ENCODE measurements at places on chromosomes 11 and 22.

DNA sequence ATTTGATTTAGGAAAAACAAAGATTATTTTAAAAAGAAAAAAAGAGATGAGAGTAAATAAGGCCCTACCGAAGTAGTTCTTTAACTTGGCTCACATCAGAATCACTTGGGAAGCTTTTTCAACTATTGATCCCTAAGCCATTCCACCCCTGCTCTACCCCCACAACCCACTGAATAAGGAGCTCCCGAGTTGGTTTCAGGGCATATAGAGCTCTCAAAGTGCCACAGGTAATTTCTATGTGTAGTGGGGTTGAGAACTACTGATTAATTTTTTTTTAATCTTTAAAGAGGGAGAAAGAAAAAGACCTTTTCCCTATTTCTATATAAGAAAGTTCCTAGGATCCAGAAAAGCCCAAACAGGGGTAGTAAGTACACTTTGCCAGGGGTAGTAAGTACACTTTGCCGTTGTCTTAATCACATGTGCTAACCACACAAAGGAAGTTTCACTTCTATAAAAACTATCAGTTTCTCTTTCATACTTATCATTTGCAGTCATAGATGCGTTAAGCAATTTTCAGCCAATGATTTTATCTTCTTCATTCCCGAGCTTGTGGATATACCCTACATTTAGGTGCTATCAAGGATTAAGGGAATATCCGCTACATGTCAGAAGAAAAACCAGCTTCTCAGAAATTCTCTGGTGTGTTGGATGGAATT is 108.4 kb upstream of the ZC3H12C start:
- no peak for DNase-seq

GRCh38 chr11:72354356-72355115 is 79.8 kb downstream of the CLPB start:
- no peak for DNase-seq

DNA sequence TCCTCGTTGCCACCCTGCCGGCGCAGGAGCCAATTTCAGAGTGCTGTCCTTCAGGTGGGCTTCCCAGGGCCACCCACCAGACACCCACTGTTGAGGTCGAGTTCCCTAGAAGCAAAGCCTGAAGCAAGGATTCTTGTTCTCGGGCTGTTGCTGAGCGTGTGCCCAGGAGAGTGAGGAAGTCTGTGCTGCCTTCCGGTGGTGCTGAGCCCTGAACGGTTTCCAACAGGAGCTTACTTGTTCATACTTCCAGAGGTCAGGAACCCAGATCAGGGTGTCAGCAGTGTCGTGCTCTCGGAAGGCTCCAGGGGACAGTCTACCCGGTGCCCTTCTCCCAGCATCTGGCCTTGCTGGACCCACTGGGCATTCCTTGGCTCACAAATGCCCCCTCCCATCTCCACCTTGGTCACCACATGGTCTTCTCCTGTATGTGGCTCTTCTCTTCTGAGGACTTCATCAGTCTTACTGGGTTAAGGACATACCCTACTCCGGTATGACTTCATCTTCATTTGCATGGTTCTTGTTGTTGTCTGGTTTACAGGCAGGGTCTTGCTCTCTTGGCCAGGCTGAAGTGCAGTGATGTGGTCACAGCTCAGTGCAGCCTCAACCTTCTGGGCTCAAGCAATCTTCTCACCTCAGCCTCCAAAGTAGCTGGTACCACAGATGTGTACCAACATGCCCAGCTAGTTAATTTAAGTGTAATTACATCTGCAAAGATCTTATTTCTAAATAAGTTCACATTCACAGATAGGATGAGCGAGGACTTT is 11.2 kb downstream of the SLC25A1 start:
- no peak for DNase-seq

GRCh38 chr22:43002202-43002586 is 12.8 kb downstream of the PACSIN2 start:
- no peak for DNase-seq

DNA sequence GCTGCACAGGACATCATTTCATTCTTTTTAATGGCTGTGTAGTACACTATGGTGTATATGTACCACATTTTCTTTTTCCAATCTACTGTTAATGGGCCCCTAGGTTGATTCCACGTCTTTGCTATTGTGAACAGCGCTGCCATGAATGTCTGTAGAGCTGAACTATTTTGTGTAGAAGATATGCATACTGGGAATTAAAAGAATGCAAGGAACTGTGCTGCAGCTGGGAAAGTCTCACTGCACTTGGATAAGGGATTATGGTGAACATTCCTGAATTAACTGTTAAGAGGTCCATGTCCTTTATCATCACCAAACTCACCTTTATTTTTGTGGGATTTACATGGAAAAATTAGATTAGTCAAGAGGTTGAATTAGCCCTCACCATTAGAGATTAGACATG is 224.7 kb downstream of the SNX19 start:
- no peak for DNase-seq

DNA sequence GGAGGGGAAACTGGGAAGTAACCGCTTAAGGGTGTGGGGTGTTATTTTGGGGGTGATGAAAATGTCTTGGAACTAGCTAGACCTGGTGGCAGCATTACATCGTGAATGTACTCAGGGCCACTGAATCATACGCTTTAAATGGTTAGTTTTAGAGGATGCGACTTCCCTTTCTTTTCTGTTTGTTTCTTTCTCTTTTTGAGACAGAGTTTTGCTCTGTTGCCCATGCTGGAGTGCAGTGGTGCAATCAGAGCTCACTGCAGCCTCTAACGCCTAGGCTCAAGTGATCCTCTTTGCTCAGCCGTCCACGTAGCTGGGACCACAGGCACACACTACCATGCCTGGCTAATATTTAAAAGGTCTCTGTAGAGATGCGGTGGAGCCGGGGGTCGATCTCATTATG is 5.6 kb upstream of the MIAT start:
- DNase-seq, result no peak

- no peak for DNase-seq
Observed at GRCh38 chr11:35986947-35987346, 43.1 kb downstream of the LDLRAD3 start.

- no peak for DNase-seq
Observed at GRCh38 chr22:21009638-21010425, 5.1 kb upstream of the P2RX6 start.

DNA sequence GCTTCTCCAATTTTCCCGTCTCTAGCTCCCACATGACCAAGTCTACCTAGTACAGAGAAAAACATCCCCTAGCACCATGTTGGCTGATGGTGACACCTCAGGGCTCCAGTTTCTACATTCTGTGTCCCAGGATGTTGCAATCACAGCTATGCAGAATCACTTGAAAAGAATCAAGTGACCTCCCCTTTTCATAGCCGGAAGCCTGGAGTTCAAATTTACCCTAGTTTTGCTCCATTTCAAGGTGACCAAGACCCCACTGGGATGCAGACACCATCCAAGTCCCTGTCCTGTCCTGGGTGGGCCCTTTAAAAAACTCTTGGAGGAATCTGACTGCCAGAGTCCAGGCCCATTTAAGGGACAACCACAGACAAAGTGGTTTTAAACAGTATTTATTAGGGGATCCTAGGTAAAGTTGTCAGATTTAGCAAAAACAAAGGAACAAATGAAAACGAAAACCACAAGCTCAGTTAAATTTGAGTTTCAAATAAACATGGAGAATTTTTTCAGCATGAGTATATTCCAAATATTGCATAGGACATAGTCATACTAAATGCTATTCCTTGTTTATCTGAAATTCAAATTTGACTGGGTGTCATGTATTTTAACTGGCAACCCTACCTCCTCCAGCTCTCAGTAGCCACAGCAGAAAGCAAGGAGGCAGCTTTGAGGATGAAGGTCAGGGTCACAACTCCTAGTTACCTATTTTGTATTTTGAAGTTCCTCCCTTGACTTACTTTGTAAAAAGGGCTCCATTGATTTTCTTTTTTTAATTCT is 52.4 kb downstream of the MIAT start:
- no peak for DNase-seq

DNA sequence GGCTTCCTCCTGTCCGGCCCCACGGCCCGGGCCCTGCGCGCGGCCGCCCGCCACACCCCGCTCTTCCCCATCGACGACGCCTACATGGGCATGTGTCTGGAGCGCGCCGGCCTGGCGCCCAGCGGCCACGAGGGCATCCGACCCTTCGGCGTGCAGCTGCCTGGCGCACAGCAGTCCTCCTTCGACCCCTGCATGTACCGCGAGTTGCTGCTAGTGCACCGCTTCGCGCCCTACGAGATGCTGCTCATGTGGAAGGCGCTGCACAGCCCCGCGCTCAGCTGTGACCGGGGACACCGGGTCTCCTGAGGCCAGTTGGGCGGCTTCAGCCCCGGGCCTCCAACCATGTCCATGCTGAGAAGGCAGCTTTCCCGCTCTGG is 6.2 kb downstream of the B3GNT6 start:
- no peak for DNase-seq

- DNase-seq, result no peak
Observed at GRCh38 chr11:59801160-59801706, 9.3 kb downstream of the MRPL16 start.

- no peak for DNase-seq
Observed at GRCh38 chr22:44133901-44134571, 46.7 kb upstream of the PARVG start.

- DNase-seq, result no peak
Observed at GRCh38 chr22:45594123-45594941, 77.3 kb upstream of the ATXN10 start.

DNA sequence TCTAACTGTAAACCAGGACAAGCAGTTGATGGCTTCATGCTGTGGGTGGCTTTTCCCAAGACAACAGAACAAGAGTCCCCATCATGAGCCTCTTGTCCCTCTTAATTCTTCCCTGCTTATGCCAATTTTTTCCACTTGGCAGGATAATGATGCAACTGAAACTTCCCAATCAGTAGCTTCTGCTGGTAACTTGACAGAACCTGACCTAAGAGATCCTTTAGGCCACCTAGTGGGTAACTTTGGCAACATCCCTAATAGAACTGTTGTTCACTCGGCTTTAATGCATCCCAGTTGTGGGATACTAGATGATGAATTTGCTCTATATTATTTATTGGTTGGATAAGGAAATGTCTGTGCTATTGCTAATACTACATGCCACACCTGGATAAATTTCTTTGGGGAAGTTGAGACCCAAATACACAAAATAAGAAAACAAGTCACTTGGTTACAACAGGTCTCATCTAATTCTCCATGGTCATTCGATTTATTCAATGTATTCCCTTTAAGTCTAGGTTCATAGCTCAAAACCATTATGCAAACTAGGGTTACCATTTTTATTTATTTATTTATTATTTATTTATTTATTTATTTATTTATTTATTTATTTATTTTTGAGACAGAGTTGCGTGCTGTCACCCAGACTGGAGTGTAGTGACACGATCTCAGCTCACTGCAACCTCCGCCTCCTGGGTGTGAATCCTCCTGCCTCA is 41.4 kb upstream of the NFAM1 start:
- DNase-seq, result no peak

DNA sequence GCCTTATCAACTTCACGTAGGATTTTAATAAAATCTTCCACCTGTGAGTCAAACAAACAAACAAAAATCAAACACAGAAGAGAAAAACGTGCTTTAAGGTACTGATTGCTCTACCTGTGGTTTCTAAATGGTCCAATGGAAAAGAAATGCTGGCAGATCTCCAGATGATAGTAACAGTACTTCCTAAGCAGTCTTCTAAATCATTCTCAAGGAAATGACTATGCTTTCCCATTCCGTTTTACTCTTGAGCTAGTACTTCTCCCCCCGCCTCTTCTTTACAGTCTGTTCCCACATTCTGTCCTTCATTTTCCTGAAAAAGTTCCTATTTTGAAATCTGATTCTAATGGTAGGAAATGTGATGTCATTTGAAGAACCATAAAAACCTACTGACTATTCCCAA is 25.4 kb downstream of the SAAL1 start:
- DNase-seq, result no peak
